ENCODE measurements at places on chromosomes 2 and 18.

DNA sequence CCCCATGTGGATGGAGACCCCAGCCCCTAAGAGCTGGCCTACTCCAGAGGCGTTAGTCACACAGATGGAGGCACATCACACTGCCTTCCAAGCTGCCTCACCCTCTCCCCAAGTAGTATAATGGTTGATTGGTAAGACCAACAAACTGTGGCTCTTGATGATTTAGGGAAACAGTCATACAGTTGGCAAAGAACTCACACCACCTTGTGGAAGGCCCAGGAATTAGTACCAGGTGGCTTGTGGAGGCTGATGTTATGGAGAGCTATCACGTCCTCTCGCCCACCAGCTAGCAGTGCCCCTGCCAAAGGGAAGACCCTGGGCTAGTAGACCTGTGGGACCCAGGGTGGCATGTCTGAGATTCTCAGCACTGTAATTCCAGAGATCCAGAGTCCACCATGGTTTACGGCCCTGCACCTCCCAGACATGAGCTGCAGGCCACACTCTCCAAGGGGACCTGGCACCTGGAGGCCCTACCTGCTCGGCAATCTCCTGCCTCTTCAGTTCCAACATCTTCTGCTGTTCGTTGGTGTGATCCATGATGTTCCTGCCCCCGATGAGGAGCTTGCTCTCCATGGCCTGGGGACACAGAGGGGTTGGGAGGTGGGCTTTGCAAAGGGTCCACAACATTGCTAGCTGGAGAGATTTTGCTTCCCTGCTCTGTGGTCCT, 26.3 kb downstream of the KIF3C start:
- peak; percentile 13 for DNase-seq

- peak; percentile 67 for DNase-seq
These were observed 121.6 kb downstream of the VAPA start for GRCh38 chr18:10035281-10035991.

DNA sequence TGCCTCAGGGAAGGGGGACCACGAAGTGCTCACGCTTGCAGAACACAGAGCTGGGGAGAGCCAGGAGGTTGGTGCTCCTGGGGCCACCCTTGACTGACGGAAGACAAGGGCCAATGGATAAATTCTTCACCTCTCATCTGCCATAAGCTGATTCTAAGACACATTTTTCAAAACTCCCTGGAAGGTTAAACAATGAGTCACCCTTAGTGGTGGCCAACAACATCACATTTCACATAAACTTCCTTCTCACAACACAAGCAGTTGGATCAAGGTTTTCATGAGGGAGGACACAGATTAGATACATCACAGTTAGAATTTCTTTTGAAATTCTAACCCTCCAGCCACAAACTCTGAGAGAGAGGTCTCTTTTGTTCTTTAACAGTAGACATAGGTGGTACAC, 713.6 kb upstream of the POU3F3 start:
- DNase-seq = no peak

DNA sequence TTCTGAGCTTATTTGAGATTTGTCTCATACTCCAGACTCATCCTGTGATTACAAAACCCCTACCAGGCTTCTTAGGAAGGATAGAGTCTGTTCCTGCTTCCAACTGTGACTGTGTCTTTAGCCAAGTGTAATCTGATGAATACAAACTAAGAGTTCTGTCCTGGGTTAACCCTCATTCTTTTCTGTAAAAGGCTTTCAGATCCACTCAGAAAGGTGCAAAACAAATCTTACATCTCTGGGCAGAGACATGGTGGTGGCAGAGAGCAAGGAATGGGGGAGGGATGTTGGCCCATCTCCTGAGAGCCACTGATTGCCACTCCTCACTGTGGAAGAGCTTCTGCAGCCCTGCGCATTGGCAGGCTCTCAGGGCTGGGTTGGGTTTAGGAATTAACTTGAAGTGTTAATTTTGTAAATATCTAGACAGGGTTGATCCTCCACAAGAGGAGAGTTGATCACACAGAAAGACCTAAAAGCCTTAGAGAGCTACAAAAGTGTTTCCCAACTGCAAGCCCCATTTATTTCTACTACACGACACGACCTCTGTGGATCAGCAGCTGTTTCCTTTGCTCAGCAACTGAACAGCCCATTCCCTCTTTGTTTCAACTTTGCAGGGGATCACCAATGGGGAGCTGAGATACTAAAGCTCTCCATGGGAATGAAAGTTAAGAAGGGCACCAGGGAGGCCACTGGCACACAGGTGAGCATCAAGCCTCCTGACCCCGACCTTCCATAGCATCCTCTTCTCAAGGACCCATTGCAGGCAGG, 23.7 kb upstream of the SPTBN1 start:
- no peak for DNase-seq

- DNase-seq = no peak
These were observed 801 bp downstream of the OSR1 start for GRCh38 chr2:19357402-19358241.

GRCh38 chr2:169711751-169712509, 17.7 kb downstream of the PHOSPHO2 start:
- no peak for DNase-seq

DNA sequence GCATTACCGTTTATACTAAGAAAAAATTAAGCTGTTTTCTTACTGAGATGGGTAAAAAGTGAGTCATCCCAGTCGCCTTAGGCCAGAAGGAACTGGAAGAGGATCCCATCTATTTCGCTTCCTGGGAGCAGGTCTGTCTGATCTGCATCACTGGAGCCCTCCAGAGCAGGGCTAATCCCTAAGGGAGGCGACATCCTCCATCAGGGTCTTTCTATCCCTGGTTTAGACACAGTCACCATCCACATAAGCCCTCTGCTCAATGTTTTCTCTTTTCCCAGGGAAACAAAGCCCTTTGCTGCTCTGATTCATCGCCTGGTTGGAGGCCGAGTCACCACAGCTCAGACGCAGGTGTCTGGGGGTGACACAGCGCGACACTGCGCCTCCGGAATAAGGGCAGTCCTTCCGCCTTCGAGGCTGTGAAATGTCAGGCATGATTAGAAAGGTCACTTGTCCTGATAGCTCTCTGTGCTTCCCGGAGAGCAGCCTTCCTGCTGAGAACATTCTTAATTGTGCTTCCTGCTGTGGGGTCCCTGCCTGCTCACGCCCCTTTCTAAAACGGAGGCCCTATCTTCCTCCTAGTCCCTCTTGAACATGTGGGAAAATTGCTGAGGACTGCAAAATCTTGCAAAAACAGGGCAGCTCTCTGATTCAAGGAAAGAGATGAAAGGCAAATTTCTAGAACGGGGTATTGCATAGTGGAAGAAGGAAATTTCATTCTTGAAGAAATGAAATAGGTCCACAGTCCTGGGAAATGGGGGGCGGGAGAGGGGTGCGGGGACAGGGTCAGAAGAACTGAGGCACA, 56.3 kb downstream of the MARCHF4 start:
- DNase-seq = no peak

- DNase-seq = no peak
These were observed 15.6 kb upstream of the CXCR4 start for GRCh38 chr2:136133586-136133985.

GRCh38 chr2:215476424-215476823, 40.6 kb upstream of the FN1 start:
- no peak for DNase-seq

- DNase-seq = no peak
These were observed 1104.2 kb downstream of the BCL11A start for GRCh38 chr2:59449274-59449673.

DNA sequence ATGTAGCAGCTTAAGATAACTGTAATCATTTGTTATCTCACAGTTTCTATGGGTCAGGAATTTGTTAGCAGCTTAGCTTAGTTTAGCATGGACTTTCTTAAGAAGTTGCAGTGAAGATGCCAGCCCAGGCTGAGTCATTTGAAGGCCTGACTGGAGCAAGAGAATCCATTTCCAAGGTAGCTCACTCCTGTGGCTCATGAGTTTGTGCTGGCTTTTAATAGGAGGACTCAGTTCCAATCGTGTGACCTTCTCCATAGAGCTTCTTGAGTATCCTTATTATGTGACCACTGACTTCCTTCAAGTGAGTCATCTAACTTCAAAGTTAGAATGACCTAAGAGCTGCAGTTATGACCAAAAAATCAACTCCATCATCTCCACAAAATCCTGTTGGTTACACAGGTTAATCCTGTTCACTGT, 1.4 kb downstream of the GPATCH11 start:
- DNase-seq = no peak

DNA sequence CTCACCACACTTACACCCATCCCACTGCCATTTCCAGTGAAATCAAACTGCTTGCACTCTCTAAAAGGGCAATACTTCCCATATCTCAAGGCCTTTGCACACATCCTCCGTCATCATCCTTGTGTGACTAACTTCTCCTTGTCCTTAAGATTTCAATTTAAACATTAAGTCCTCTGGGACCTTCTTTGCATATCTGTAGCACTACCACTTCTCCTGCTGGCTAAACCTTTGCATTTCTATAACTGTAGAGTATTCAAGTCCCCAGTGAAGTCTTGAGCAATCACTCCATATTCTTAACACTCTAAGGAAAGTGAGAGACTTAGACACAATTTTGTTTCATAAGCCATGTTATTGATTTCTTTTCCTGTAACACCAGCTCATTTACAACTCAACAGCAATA, 136.8 kb upstream of the EPHA4 start:
- DNase-seq = no peak

DNA sequence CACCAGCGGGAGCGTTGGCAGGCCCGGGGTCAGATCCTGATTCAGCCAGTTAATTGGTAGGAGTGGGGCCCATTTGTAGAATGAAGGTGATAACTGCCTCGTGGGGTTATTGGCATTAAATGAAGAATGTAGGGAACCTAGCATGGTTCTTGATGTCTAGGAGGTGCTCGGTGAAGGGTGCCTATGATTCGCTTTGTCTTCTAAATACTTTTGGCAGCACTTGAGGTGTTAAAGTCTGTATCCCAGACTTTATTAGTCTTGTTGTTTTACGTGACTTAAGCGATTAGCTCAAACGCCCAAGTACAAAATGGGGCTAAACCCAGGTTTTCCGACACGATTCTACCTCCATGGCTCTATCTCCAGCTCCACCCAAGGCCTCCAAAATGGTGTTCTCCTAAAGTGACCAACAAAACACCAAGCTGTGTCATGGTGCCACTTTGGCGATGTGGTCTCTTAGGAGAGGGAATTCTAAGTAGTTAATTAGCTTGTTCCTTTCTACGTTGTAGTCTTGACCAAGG, 980 bp upstream of the PPP4R1 start:
- no peak for DNase-seq

GRCh38 chr2:241813644-241814392, 4.8 kb downstream of the NEU4 start:
- DNase-seq = no peak

GRCh38 chr18:9741406-9741792, 33.3 kb downstream of the RAB31 start:
- DNase-seq = no peak

DNA sequence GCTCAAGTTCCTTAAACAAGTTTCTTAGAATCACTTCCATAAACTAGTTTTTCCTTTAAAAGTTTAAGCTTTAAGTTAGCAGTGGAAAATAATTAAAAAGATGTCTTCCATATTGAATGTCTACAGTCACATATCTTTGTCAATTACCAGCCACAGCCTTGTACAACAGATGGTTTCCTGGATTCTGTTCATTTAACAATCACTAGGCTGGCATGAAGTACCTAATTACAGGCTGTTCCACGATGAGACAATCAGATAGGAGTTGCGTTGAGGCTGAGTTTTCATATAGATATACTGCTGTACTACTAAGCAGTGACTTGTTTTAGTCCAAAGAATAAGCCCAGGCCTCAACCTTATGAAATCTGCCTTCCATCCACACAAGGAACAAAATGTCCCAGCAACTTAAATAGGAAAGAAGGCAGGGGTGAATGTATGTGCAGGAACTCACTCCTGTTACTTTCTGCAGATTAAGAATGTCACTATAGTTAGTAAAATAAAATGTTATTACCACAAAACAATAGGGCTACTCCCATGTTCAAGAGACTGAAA, 131.0 kb downstream of the ZAP70 start:
- no peak for DNase-seq
